COLO829 (cell line): ENCODE measurements at places on chromosomes 7 and 10.

DNA sequence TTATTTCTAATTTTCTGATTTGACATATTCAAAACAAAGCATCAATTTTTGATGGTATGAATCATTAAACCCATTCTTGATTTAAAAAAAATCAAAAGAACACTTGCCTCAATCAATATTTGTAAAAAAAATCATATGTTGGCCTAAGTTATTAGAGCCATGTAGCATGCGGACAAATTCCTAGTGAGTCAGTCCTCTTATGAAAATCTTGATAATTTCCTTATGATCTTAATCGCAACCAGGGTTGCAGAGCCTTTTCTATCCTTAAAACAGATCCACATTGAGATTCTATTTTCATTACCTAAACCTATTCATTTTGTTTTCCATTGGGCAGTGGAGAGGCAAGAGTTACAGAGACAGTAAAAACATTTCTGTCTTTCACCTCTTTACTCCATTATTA is 203.2 kb downstream of the ARL4A start:
- DNase-seq, result no peak

GRCh38 chr7:15508258-15508657 is 53.6 kb downstream of the AGMO start:
- DNase-seq, result peak; percentile 72

- no peak for DNase-seq
Observed at GRCh38 chr7:139777133-139777891, 486 bp downstream of the HIPK2 start.

- DNase-seq, result no peak
Observed at GRCh38 chr7:150972023-150972468, 6.1 kb downstream of the KCNH2 start.

DNA sequence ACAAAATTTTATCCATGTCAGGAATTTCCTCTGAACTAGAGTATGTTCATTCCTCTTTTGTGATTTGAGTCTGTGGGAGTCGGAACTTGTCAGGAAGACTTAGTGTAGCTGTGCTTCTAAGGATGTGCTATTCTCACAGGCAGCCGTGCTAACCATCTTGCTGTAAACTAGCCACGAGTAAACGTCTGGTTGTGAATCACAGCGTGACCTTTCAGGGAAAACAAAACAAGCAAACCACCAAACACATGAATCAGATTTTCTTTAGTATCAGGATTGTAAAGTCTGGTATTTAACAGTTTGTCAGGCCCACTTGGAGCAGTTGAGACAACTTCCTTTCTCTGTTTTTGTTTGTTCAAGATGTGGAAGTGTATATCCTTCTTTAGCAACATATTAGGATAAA is 32.0 kb downstream of the AUTS2 start:
- DNase-seq, result no peak

DNA sequence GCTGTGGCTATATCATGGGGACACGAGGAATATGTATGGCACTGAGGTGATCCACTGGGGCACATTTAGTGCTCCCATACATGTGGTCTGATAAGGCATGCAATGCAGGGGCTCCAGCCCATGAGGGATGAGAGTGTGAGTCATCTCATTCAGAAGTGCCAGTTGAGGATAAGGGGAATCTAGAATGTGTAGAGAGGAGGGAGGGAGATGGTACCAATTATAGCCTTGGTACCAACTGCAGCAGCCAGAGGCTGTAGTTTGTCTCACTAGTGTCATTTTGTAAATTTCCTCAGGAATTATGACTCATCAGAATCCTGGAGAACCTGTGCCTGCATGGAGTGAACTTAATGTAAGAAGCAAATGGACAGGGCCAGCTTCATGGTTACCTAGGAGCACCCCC is 46.2 kb downstream of the LAMB4 start:
- DNase-seq, result peak; percentile 19

- no peak for DNase-seq
Observed at GRCh38 chr7:100059251-100059739, 9.7 kb downstream of the ZSCAN21 start.

- DNase-seq, result no peak
Observed at GRCh38 chr10:73999703-74000102, 1.8 kb downstream of the VCL start.

DNA sequence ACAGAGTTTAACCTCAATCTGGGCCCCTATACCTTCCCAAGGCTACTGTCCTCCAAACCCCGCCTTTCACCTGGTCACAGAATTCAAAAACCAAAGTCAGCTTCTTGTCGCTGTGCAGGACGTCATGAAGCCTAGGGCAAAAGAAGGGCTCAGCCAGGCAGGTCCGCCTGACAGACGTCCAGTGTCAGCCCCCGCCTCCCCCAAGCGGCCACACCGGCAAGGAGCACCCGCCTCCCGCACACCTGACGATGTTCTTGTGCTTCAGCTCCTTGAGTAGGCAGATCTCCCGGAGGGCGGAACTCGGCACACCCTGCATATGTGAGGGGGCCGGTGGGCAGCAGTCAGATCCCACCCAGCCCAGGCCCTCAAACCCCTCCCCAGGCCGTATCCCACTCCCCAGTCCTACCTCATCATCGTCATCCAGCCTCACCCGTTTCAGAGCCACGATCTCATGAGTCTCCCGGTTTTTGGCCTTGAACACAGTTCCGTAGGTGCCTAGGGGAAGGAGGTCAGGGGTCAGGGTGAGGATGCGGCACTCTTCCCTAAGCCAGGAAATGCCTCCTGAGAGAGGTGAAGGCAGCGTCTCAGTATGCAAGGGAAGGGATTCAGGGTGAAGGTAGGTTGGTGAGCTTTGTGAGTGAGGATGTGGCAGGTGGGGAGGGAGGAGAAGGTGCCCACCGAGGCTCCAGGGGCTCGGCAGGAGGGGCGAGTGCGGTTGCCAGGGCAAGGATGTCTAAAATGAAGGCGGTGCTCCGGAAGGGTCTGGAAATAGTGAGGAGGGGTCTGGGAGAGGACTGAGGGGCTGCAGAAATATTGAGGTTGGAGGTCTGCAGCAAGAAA is 811 bp downstream of the CDK5 start:
- no peak for DNase-seq

GRCh38 chr7:32227746-32228145 is 157.5 kb upstream of the PDE1C start:
- DNase-seq, result no peak

DNA sequence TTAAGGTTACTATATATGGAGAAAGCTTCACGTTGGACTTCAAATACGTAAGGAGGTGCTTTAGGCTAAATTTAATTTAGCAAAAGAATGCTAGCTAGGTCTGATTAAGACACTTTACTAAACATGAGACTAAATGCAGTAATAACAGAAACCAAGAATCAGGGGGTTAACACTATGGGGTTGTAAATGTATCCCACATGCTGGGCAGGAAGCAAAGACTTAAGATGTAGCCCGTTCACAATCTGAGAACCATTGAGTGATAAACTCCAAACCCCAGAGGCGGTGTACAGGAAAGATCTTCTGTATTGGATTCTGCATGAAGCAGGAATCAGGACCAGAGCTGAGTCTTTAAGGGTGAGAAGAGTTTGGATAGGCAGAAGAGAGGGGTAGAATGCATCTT is 60.4 kb downstream of the FZD1 start:
- DNase-seq, result no peak

DNA sequence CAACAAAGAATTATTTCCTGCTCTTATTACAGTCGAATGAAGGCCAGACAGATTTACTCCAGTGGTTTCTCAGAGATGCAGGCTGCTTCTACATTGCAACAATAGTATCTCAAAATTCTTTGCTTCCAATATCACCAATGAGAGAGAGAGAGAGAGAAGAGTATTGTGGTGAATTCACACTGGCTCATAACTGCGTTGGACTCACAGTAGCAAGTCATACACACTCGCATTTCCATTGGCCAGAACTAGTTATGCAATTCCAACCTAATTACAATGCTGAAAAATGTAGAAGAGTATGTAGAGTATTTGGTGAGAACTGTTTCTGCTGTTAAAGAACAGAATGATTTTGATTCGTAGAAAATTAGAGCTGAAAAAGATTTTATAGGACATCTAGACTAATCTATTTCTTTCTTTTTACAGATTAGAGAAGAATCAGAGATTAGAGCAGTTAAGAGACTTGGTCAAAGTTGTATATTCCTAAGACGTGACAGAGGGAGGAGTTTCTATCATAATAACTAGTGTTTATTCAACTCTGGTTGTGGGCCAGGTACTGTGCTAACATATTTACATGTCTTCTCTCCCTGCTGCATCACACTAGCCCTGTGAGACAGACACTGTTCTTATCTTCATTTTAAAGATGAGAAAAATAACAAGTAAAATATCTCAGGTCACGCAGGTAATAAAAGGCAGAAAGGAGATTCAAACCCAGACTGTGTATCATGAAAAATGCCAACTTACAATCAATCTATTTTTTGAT is 34.6 kb upstream of the PDK4 start:
- no peak for DNase-seq

GRCh38 chr7:50119815-50120637 is 27.0 kb upstream of the ZPBP start:
- DNase-seq, result no peak

DNA sequence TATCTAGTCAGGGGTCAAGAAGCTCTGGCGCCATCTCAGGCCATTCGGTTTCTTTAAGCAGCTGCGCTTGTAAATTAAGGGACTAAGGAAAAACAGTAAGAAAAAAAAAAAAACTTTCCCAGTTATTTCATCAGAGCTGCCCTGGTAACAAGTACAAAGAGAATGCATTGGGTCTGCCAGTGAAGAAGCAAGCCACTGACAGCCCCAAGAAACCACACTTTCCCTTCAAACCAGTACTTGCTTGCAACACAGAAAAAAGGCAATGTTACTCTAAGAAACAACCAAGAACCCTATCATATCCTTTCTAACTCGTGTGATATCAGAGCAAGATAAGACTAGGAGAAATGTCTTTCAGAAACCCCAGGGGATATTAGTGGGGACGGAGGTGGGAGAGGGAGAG is 40.6 kb upstream of the AOAH start:
- no peak for DNase-seq

GRCh38 chr10:90915766-90916075 is 5.2 kb downstream of the ANKRD1 start:
- no peak for DNase-seq

GRCh38 chr7:41475801-41476459 is 227.0 kb downstream of the INHBA start:
- DNase-seq, result no peak

GRCh38 chr10:31317652-31318381 is 1.2 kb upstream of the ZEB1 start:
- no peak for DNase-seq

DNA sequence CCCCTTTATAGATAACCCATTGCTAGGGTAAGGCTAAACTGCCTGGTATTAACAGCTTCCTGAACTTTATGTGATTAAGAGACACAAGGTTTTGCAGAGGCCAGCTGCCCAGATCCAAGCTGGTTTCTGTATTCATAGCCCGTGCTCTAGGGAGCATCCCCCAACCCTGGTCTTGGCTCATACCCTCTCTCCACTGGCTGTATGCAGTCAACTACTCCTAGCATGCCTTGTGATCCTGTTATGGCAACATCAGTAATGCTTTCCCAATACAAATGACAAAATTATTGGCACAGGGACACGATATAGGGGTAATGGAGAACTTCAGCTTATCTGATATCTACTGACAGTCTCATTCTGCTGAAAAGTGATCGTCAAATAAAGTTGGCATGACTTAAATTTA is 202.8 kb upstream of the MKLN1 start:
- no peak for DNase-seq

GRCh38 chr10:108014902-108015177 is 850.3 kb upstream of the SORCS1 start:
- no peak for DNase-seq

- peak; percentile 62 for DNase-seq
Observed at GRCh38 chr7:27640884-27641574, 21.7 kb downstream of the HIBADH start.

DNA sequence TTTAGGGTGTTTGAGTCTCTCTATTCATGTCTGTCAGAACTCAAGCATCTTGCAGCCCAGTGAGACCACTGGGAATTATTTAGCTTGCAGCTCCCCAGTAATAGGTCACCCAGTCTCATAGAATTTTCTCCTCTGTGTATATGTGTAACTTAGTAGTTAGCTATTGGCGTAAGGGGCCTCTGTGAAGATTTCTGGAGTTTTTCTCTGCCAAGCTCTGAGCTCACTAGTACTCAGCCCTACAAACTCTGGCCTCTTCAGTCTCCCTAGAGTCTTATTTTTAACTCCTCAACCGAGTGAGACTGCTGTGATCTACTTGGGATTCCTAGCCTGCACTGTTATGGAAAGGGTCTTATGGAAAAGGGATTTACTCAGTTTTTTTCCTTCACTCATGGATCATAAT is 90.2 kb downstream of the PPP1R9A start:
- DNase-seq, result no peak

DNA sequence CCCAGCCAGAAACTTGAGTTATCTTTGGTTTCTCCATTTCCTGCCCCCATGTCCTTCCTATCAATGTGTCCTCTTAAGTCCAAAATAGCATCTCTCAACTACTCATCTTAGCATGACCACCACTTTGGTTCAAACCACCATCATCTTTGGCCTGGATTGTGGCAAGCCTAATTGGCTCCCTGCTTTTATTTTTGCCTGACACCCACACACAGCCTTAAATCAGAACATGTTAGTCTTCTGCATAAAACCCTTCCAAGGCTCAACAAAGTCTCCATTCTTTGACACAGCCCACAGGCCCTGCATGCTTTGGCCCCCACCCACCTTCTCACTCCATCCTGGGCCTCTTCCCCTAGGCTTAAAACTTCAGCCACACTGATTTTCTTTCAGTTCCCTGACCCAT is 2.0 kb upstream of the TSPAN14 start:
- DNase-seq, result peak; percentile 71

DNA sequence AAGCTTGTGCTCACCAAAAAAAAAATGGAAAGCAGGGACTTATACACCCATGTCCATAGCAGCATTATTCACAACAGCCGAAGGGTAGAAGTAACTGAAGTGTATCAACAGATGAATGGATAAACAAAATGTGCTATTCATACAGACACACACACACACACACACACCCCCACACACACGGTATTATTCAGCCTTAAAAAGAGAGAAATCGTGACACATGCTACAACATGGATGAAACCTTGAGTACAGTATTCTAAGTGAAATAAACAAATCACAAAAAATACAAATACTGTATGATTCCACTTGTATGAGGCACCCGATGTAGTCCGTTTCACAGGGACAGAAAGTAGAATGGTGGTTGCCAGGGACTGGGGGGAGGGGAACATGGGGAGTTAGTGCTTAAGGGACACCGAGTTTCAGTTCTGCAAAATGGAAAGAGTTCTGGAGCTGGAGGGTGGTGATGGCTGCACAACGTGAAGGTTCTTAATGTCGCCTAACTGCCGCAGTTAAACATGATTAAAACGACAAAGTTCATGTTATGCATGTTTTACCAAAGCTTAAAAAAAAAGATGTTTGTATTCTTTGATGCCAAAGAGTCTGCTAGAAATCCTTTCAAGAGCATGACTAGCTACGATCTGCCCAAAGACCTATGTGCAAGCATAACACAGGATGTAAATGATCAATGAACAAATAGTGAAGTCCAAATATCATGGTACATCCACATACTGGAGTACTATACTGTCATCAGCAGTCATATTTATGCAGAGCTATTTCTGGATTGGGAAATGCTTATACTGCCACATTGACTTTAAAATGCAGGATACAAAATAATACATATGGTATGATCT is 7.2 kb downstream of the TNS3 start:
- no peak for DNase-seq

- peak; percentile 25 for DNase-seq
Observed at GRCh38 chr10:96765406-96766240, 45.3 kb upstream of the PIK3AP1 start.

GRCh38 chr7:45000093-45001032 is at the start of gene CCM2:
CCM2 (plus strand) TSS chr7:45000201; CDS start chr7:45000334, 133 bp downstream.
- no peak for DNase-seq
